ENCODE measurements at places on chromosomes 16 and 17.

GRCh38 chr17:73533127-73533526, 111.1 kb downstream of the SDK2 start:
- no peak for DNase-seq

DNA sequence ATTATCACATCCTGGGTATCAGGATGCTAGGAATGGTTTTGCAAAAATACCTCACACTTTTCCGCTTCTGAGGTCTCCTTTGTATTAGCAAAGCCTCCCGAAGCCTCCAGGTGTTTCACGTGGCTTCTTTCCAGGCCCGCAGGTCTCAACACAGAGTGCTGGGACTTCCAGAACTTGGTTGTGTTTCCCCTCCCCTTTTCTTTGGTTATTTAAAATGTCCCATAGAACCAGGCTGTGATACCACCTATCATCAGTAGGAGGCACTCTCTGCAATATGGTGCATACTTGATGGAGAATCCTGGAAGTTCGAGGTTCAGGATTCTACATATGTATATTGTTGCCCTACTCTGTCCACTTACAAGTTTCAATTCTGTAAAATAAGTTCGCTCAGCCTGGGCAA, 28.8 kb downstream of the ATP2C2 start:
- DNase-seq: no peak

GRCh38 chr17:77798031-77798430, 160.5 kb upstream of the TNRC6C start:
- no peak for DNase-seq

GRCh38 chr17:36889770-36890349, 47.4 kb upstream of the LHX1 start:
- DNase-seq: no peak

GRCh38 chr16:89482150-89482816, 8.1 kb downstream of the ANKRD11 start:
- DNase-seq: no peak

DNA sequence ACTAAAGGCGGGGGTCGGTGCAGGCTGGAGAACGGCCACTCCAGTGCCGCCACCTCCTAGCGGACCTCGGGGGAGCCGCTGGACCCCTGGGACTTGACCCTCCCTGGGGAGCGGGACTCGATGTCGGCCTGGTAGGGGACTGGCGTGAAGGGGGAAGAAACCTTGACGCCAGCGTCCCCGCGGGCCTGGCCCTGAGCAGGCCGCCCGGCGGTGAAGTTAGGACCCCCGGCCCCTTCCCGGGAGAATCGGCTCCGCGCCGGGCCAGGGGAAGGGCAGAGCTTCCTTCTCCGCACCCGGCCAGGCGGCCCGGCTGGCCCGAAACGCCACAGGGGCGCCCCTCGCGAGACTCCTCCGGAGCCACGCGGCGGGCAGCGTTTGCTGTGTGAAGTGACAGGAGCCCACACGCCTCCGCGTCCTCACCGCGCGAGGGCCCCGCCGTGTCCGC, 389 bp downstream of the DUS1L start:
- peak; percentile 43 for DNase-seq

DNA sequence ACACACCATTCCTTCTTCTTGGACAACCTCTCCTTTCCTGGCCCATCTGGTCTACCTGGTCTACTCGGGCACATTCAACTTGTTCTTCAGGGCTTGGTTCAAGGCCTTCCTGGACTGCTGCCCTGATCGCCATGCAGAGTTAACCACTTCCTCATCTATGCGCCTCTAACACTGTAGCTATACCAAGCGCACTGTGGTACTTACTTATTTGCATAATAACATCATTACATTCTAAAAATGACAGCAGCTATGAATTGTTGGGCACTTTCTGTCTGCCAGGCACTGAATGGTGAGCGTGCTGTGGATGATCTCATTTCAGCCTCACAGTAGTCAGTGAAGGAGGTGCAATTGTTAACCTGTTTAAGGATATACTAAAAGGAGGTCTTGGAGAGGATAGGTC, 66.9 kb upstream of the SDK2 start:
- DNase-seq: no peak

DNA sequence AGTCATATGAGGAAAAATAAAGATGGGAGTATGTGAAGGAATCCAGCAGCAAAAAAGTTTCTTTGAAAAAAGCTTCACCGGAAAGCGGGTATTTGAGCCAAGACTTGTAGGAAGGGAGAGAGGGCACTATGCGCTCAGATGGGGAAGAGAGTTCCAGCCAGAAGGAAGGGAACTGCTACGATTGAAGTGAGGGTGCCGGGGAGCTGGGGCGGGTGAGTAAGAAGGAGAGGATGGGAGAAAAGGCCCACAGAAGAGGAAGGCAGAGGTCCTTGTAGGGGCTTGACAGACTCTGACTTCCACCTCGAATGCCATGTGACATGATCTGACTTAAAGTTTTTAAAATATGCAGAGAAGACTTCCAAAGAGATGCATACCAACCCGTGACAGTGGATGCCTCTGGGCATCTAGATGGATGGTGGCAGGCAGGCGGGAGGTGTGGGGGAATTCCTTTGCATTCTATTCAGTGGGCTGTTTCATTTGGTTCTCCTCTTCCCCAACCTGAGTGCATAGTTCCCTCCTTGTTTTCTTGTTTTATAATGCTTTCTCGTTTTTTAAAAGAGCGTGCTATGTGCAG, 44.9 kb downstream of the CDRT4 start:
- no peak for DNase-seq

DNA sequence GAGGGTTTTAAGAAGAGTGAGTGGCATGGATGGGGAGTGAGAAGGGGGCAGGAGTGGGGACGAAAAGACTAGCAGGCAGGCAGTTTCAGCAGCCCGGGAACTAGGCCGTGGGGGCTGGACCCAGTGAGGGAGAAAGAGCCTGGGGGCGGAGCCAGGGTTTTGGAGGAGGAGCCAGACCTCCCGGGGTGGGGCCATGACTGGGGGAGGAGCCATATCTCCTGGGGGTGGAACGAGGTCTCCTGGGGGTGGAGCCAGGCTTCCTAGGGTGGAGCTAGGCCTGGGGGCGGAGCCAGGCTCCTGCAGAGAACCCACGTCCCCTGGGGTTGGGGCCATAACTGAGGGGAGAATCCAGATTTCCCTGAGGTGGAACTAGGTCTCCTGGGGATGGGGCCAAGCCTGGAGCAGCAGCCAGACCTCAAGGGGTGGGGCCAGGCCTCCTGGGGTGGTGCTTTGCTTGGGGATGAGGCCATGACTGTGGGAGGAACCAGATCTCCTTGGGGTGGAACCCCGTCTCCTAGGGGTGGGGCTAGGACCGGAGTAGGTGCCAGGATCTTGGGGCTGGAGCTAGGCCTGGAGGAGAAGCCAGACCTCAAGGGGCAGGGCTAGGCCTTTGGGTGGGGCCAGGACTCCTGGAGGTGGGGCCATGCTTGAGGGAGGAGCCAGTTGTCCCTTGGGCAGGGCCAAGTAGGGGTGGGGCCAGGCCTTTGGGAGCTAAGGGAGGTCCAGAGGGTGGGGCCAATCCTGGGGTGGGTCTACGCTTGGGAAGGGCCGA, 41.7 kb upstream of the JPH3 start:
- peak; percentile 41 for DNase-seq

- DNase-seq: peak; percentile 46
Observed at GRCh38 chr17:40122136-40122998, 596 bp downstream of the MSL1 start.

GRCh38 chr17:7561028-7561575, 617 bp upstream of the SENP3 start:
- peak; percentile 93 for DNase-seq

DNA sequence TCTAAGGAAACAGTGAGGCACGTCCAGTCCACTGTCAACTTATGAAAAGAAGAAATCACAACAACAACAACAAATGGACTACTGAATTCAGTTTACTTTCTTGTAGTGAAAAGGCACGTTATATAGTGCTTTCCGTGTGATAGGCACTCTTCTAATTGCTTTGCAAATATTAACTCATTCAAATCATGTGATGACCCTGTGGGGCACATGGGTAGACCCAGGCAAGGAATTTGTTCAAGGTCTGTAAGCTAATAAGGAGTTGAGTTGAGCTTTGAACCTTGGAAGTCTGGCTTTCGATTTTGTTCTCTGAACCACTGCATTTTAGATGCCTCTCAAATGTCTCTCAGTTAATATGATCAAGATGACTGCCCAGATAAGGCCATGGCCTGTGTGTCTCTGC, 295.1 kb upstream of the RBFOX1 start:
- no peak for DNase-seq

GRCh38 chr17:52297230-52298010, 138.9 kb upstream of the CA10 start:
- no peak for DNase-seq

DNA sequence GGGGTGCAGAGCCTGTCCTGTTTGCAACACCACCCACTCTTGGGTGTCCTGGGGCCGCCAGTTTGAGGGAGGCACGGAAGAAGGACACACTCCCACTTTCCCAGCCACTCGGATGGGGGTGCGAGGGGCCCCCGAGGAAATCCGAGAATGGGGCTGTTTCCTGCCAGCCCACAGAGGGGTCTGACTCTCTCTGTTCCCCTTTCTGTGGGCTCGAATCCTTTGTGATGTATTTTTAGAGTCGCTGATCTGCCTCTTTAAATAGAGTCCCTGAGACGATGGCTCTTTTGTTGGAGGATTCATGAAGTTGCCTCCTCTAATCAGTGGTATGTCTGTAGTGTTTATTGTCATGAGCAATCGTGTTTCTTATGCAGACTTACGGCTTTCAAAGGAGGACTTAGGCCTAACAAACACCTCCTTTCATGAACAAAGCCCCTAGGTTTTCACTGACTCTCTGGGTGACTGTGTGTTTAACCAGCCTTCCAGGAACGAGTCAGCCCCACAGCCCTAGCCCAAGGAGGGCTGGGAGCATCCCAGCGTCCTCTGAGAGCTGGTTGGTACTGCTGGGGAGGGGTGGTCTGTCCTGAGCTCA, 29.1 kb downstream of the CIBAR2 start:
- no peak for DNase-seq

GRCh38 chr16:81469710-81470535, 25.3 kb downstream of the CMIP start:
- DNase-seq: peak; percentile 42

DNA sequence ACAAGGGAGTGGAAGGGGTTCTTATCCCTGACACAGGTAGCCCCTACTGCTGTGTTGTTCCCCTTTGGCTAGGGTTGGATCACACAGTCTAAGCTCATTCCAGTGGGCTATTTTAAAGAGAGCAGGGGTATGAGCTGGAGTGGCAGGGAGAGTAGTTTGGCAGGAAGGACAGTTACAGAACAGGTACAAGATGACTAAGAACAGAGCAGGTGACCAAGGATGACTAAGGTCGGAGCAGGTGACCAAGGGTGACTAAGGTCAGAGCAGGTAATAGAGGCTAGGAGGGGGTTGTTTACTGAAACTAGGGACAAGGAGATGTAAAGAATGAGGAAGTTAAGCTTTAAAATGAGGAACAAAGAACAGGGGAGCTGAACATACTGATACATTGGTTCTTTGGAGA, 58.8 kb downstream of the UTP18 start:
- no peak for DNase-seq

- DNase-seq: no peak
Observed at GRCh38 chr16:2787406-2787805, at the start of gene PRSS33. TSS of gene PRSS33 (minus strand) at chr16:2787560. CDS start at chr16:2786547, 1,013 bp downstream.

DNA sequence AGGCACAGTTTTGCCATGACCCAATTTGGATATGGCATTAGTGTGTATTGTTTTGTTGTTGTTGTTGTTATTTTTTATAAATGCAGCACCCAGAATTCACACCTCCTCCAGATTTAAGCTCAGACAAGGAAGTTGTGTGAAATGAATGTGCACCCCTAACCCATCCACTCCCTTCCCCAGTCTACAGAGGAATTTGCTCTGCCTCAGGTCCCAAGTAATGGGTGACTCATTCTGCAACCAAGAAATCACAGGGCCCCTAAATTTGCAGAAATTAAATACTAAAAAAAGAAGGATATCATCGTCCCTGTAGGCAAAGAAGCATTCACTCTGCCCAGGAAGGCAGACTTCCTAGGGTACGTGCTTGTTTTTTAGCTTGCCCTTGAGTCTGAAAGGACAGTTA, 62.3 kb downstream of the CLEC16A start:
- DNase-seq: no peak

- DNase-seq: no peak
Observed at GRCh38 chr16:12538667-12539091, 265.0 kb downstream of the CPPED1 start.

DNA sequence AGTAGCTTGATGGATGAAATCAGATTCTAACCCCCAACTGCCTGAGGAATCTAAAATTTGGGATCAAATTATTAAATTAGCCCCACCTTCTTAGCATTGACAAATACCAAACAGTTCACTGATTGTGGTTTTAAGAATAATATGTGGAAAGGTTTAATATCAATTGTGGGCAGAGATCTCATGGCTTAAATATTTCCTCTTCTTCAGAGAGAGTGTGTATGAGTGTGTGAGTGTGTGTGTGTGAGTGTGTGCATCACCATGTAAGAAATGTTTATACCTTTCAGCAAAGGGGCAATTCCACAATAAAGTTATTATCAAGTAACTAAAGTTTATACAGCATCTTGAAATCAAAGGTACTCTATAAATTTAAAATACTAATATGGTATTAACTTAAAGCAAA, 3.2 kb downstream of the SMURF2 start:
- DNase-seq: no peak

DNA sequence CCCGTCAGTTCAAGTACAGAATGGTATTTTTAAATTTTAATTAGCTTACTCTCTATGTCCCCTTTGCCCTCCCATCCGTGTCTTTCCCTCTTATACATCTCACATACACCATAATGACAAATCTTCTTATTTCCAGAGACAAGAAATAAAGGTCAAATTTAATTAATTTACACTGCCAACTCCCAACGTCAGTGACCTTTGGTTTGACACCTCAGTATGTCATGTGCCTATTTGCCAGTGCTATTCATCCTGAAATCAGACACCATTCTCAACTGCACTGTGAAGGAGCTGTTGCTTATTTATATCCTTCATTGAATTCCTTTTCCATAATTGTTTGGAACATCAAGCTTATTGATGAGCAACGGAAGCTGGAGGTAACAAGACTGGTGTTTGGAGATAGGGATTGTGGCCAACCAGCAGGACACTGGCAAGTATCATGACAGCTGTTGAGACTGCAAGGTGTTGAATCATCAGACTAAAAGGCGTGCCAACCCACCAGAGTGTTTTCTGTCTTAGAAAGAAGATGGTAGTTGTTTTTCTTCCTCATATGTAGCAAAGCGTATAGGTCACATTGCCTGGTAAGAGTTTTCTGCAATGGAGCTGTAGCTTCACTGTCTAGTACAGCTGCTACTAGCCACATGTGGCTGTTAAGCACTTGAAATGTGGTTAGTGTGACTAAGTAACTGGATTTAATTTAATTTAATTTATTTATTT, 12.5 kb downstream of the CALCOCO2 start:
- no peak for DNase-seq

- DNase-seq: no peak
Observed at GRCh38 chr17:27315796-27316465, 22.0 kb downstream of the WSB1 start.

GRCh38 chr17:42553866-42554249, 1.1 kb downstream of the HSD17B1 start:
- peak; percentile 37 for DNase-seq

DNA sequence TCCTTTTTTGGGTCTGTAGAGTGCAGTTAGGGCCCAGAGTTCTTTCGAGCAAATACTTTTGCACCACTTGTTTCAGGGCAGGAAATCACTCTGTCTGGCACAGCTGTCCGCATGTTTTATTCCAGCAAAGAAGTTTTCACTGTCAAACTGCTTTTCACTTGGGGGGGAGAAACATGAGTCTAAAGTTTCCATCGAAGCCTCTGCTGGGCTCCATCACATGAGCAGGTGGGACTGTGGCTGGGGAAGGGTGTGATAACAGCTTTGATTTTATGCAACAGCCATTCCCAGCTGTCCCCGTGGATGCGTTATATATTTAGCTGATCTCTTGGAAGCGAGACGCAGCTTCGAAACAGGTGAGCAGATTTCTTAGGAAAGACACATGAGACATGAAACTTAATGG, 288.6 kb downstream of the SNX29 start:
- no peak for DNase-seq
